Myometrial cell (primary cell): ENCODE measurements at places on chromosomes 11 and 22. TPM values are rescaled to one million over a fixed set of nuclear protein-coding genes. Genes with fewer than 3 reads are reported as not detected.

Gene B3GAT1
- not detected in 2 replicates for total RNA-seq

Gene GLB1L3
- total RNA-seq: not detected in 2 replicates

Gene MIOX
- not detected in 2 replicates for total RNA-seq

Gene ART5
- not detected in 2 replicates for total RNA-seq

Gene ZC3H7B
- 49.3 and 51.6 TPM in 2 replicates for total RNA-seq

Gene SMIM35
- not detected in 2 replicates for total RNA-seq
